ENCODE measurements at places on chromosomes 7 and 10.

- no peak for DNase-seq
These were observed 607 bp upstream of the SMO start for GRCh38 chr7:129187681-129188371.

DNA sequence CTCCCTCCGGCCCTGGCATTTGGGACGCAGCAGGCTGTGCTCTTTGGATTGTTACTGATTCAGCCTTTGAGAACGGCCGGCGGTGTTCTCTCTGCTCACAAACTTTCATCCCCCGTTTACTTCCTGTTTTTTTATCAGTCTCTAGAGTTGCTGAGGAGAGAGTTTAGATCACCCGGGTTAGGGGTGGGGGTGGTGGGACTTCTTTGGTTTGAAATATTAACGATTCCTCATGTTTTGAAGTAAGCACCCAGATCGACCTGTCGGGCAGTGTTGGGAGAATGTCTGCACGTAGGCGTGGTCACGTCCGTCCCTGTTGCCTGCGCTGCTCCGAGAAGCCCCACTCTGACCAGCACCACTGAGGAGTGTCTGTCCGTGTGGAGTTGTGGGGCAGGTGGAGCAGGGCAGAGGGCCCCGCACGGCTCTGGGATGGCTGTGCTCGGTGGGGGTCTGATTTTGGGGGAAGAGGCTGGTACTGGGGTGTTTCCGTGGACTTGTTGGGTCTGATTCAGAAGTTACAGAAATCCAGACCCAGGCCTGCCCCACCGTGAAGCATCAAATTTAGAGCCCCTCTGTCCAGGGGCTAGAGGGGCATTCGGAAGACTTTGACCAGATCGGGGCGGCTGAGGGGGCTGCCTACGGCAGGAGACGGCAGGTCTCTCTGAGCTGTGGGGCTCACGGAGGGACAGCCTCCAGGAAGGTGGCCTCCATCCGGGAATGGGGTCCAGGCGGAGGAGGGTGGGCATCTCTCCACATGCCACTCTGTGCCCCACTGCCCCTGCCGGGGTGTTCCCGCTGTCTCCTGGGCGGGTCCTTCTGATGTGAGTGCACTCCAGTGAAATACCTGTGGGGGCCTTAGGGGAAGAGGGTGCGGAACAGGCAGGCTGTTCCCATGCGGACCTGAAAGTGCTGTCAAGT, 7.4 kb downstream of the INPP5A start:
- DNase-seq, result peak; percentile 68

- peak; percentile 81 for DNase-seq
These were observed 521 bp upstream of the NYAP1 start for GRCh38 chr7:100483090-100483721.

- peak; percentile 15 for DNase-seq
These were observed 31.5 kb downstream of the RAB19 start for GRCh38 chr7:140435252-140435895.

DNA sequence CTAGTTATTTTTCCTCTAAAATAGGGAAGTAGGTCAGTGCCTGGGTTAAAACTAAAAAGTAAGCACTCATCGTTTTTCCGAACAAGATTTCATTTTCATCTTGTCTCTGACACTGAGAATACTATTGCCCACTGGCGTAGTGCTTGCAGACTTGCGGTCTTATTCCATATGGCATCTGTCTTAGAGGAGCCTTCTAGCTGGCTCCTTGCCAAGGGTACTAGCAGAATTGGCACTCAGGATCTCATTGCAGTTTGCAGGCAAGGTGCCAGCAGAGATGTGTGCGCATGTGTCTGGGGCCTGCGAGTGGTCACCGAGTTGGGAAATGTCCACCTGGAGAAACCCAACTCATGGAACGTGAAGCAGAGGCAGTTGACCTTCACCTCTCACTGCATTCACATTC, 143.4 kb downstream of the CELF2 start:
- peak; percentile 69 for DNase-seq

DNA sequence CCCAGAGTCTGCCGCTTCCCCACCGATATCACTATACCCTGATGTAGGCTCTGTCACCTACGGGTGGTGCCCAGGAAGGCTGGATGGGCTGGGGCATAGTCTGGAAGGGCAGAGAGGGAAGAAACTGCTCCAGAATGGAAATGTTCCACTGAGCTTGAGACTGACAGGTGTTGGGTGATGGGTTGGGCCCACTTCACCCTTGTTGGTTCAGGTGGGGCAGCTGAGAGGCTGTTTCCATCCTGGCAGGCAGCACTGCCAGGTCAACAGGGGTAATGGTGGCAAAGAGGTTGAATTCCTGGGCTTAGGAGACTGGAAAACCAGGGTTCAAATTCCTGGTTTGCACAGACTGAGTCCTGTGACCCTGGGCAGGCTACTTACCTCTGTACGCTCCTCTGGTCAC, 28.5 kb upstream of the FRAT2 start:
- DNase-seq, result no peak

GRCh38 chr10:15453457-15453856, 82.4 kb upstream of the FAM171A1 start:
- DNase-seq, result no peak

GRCh38 chr7:7125963-7126362, 56.4 kb upstream of the C1GALT1 start:
- peak; percentile 39 for DNase-seq

GRCh38 chr7:22944022-22944421, 69.9 kb downstream of the HYCC1 start:
- no peak for DNase-seq

GRCh38 chr7:1673581-1674118, 3.6 kb downstream of the ELFN1 start:
- DNase-seq, result no peak

Measured in hematopoietic multipotent progenitor cell treated with erythropoietin and hydrocortisone succinate and interleukin-3 and kit ligand, for 6 days (in vitro differentiated cells).